DMS153 (cell line): ENCODE measurements at places on chromosomes 7 and 10.

- no peak for DNase-seq
Observed at GRCh38 chr7:42736931-42737330, 174.9 kb downstream of the C7orf25 start.

DNA sequence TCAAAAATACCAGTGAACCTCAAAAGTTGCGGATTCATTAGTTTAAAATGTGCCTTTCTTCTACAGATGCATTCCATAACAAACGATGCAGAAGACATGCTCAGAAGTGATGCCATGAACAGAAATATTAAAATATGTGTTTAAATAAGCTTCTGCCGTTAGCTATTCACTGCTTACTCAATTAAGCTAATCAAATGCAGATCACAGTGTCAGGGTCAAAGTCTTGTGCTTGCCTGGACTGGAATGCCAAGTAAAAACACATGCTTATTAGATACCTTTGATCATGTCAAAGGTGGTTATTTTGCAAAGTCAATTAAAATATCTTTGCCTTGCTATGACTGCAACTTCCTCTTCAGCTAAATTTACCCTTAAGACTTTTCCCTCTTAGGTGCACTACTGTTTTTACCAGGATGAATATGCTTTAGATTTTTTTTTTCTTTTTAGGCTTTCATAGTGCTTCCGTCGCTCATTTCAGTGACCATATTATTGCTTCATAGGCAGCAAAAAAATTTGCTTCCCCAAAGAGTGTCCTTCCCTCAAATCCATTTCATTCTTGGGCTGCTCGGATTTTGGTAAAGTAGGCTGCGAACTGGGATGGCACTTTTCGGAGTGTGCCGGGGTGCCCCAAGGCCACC, 905 bp downstream of the ASB13 start:
- no peak for DNase-seq

- peak; percentile 82 for DNase-seq
Observed at GRCh38 chr10:114550756-114551635, 107.1 kb downstream of the ABLIM1 start.

- no peak for DNase-seq
Observed at GRCh38 chr10:33612551-33612950, 278.1 kb upstream of the NRP1 start.

DNA sequence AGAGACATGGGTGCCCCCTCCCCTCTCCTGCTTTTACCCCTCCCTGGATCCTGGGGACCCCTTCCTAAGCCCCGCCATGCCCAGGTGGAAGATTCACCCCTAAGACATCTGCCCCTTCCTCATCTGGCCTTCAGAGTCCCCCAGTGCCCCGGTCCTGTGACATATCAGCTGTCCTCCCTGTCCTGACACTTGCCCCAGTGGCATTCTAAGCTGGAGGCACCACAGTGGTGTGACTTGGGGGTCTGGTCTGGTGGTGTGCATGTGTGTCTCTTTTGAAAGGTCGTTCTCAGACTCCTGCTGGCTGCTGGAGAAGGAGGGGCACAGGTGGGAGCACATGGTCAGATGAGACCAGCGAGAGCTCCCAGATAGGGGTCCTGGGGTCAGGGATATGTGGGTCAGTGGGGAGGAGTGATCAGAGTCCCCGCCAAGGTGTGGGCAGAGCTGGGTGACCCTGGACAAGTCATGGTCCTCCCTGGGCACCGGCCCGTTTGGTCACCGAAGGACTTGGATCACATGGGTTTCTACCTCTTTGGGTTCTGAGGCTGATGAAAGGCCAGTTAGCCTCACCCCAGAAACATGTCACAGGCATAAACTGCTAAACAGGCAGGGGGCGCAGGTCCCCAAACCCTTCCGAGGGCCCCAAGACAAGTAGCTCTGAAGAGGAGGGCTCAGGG, 645 bp upstream of the TFR2 start:
- DNase-seq, result no peak

DNA sequence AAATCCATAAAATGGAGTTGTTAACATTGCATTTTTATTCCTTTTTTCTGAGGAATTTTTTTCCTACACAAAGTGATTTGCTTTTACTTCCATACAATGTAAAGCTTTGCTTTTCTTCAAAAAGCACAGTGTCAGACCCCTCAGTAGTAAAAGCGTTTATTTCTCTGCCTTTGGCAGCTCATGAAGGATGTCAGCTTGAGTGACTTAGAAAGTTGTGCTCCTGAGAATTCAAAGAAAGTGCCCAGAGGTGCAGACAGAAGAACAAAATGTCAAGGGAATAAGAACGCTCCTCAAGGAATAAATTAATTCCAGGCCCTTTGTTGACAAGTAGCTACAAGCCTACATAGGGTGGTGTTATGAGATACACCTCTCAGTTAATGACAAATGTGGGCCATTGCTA, 369.3 kb upstream of the ADARB2 start:
- DNase-seq, result no peak

- no peak for DNase-seq
Observed at GRCh38 chr7:4655311-4655710, 26.8 kb upstream of the FOXK1 start.

DNA sequence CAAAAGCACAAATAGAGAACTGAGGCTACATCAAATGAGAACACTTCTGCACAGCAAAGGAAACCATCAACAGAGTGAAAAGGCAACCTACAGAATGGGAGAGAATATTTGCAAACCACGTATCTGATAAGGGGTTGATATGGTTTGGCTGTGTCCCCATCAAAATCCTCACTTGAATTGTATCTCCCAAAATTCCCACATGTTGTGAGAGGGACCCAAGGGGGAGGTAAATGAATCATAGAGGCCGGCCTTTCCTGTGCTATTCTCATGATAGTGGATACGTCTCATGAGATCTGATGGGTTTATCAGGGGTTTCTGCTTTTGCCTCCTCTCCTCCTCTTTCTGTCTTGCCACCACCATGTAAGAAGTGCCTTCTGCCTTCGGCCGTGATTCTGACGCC, 120.6 kb upstream of the FRMD4A start:
- DNase-seq, result no peak

- no peak for DNase-seq
Observed at GRCh38 chr7:55427342-55427741, 62.2 kb downstream of the LANCL2 start.

DNA sequence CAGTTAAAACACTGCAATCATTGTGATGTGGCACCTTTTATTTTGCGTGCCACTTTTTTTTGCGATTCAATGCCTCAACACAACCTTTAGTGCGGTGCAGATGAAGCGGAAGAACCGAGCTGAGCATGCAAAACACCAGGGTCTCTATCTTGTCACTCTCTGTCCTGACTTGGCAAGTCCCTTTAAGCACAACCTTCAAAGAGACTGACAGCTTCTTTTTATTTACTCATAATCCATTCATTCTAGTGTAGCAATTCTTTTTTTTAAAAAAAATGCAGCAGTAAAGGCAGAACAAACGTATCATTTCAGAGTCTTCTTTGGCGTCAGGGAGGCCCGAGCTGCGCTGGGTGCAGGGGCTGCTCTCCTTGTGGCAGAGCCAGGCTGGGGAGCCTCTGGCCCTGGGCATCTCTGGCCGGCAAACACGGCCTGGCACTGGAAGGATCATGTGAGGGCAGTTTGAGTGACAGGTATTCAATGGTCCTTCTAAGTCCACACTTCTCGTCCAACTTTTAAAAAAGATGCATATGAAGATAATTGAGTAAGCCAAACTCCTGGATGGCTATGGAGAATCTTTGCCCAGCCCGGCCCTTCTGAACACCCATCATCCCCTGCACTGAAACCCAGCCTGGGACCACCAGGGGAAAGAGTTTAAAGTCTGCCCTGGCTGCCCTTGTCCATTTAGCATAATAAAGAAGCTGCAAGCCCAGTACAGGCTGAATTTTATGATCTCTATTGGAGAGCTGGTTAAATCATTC, 3.9 kb downstream of the PTF1A start:
- no peak for DNase-seq
